ENCODE measurements at places on chromosomes 5 and 9. TPM values are rescaled to one million over a fixed set of nuclear protein-coding genes. Genes with fewer than 3 reads are reported as not detected.

The TAL2 gene
- not detected for total RNA-seq

The PRRT1B gene
- total RNA-seq = not detected

The PLPP7 gene
- total RNA-seq = 0.73 TPM

GRCh38 chr9:22913518-22913917, 466.9 kb downstream of the DMRTA1 start:
- DNase-seq = no peak
- no peak overlapping the region for H3K4me3 ChIP-seq
- H3K36me3 ChIP-seq = no peaks in the 10 kb centered on the region
- H3K27me3 ChIP-seq = no peaks in the 10 kb centered on the region

The PFN3 gene
- not detected for total RNA-seq

DNA sequence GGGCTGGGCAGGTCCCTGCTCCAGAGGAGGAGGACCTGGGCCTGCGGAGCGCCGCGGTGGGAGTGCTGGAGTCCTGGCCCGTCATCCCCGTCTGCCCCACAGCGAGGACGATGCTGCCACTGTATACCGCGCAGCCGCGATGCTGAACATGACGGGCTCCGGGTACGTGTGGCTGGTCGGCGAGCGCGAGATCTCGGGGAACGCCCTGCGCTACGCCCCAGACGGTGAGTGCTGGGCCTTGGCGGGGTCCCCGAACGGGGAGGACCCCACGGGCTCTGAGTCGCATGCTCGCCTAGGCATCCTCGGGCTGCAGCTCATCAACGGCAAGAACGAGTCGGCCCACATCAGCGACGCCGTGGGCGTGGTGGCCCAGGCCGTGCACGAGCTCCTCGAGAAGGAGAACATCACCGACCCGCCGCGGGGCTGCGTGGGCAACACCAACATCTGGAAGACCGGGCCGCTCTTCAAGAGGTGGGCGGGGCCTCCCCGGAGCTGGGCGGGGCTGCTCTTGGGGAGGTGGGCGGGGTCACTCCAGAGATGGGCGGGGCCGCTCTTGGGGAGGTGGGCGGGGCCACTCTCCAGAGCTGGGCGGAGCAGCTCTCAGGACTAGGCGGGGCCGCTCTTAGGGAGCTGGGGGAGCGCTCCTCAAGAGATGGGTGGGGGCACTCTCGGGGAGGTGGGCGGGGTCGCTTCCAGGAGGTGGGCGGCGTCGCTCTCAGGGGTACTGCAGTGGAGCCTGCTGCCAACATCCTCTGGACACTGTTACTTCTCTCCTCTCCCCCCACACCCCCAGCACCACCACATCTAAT, 13.1 kb downstream of the LRRC26 start:
- H3K4me3 ChIP-seq = no peak overlapping the region
- peaks cover 9% of the 10 kb centered on the region for H3K27me3 ChIP-seq
- DNase-seq = no peak
- H3K4me1 ChIP-seq = no peaks in the 10 kb centered on the region

DNA sequence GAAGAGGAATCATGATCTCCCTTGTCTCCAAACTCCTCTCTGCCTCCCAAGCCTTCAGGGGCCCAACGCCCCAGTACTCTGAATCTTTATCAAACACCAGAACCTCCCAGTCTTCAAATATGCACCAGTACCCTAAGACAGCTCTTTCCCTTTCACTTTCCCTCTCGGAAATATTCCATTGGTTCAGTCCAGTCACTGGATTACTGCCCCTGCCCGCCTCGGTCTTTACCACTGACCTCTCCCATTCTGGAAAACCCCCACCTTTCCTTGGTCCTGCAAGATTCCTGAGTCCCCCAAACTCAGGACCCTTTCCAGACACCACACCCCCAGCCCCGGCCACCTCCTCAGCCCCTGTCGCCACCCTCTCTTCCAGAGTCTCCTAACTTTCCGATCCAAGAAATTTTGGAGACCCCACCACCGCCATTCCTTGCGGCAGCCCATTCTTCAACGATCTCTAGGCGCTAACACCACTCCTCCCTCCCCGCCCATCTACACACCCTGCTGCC, 674 bp downstream of the C5orf15 start:
- H3K27me3 ChIP-seq = no peaks in the 10 kb centered on the region
- no peak for DNase-seq
- H3K27ac ChIP-seq = peak overlapping the region; percentile 97
- peak overlapping the region; percentile 98 for H3K4me3 ChIP-seq

GRCh38 chr5:56412601-56413379, 179.7 kb upstream of the ANKRD55 start:
- no peak overlapping the region for H3K4me3 ChIP-seq
- no peak for DNase-seq
- no peak overlapping the region for H3K27ac ChIP-seq
- H3K4me1 ChIP-seq = peaks cover 59% of the 10 kb centered on the region
- H3K27me3 ChIP-seq = no peaks in the 10 kb centered on the region

DNA sequence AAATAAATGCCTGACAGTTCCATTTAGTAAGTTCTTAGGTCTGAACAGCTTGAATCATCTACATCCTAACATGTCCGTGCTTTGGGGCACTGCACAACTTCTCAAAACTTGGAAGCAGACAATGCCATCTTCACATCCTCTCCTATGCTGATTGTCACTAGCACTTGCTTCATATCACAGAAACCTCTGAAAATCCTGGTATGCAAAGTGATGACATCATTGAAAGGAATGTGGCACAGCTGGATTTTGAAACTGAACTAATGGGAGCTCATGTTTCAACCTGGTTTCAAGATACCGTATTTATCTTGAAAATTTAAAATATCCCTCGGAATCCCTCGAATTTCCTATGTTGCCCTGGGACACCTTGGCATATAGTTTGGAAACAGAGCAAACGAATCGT, 490.2 kb upstream of the DAP start:
- no peak for DNase-seq
- H3K27ac ChIP-seq = no peak overlapping the region
- H3K27me3 ChIP-seq = peaks cover 3% of the 10 kb centered on the region
- H3K4me1 ChIP-seq = no peaks in the 10 kb centered on the region

- DNase-seq = peak; percentile 32
- H3K4me3 ChIP-seq = no peak overlapping the region
- H3K4me1 ChIP-seq = no peaks in the 10 kb centered on the region
- no peaks in the 10 kb centered on the region for H3K36me3 ChIP-seq
- H3K27ac ChIP-seq = no peak overlapping the region
Observed at GRCh38 chr9:113781896-113782295, 94.2 kb upstream of the ZNF618 start.

GRCh38 chr9:133605856-133606707, 3.1 kb downstream of the FAM163B start:
- H3K27ac ChIP-seq = no peak overlapping the region
- H3K4me3 ChIP-seq = no peak overlapping the region

DNA sequence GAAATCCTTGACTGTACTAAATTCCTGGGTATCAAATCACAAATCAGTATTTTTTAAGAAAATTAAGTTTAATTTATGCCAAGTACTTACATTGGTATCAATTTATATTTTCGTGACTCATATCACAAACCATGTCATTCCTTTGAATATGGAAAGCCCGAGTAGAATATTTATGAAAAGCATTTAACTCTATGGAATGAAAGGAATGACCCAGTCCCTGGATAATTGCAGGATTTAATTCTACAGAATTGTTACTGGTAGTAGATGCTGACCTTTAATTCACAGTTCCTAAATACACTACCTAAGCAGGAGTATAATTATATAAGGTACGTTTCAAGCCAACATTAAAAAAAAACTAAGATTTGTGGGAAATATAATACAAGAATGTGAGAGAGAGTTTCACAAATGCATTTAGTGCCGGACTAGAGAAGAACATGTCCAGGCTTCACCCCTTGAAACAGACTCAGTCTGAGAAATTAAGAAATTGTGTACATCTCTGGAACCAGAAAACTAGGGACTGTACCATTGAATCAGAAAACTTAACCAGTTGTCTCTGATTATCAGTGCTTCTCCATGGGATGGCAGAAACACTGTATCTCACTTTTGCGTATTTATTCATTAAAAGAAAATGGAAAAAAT, 28.5 kb upstream of the PLPPR1 start:
- H3K36me3 ChIP-seq = no peaks in the 10 kb centered on the region
- H3K27ac ChIP-seq = no peak overlapping the region
- no peak for DNase-seq
- H3K4me3 ChIP-seq = no peak overlapping the region
- no peaks in the 10 kb centered on the region for H3K27me3 ChIP-seq

DNA sequence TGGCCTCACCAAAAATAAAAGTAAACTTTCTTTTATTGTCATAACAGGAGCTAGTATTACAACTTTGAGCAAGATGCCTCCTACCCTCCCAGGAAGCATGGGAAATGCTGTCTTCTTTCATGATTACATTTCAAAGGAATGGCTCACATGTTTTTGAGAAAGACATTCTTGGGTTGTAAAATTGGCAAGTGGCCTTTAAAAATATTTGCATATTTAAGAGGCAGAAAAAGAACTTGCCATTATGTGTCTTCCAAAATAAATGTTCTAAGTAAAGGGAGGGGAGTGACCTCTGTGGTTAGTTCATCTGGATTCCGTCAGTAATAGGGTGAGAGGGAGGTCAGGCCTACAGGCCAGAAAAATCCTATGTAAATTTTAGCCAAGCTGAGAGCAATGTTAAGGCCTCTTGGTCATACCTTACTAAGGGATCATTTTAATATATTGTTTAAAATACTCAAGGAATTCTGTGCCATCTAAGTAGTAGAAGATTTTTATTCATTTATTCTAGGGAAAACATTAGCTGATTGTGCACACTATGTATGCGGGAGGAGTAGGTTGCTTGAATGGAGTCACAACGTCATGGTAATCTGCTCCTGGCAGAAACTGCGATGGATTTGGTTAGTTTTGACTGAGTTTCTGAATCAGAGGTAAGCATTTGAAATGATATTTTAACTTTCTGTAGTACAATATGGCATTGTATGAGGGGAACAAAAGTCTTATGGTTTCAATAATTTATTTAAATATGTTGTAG, 1485.7 kb upstream of the CDH9 start:
- peaks cover 21% of the 10 kb centered on the region for H3K4me1 ChIP-seq
- H3K27ac ChIP-seq = peak overlapping the region; percentile 60
- peaks cover 13% of the 10 kb centered on the region for H3K27me3 ChIP-seq
- DNase-seq = no peak

The GABRP gene
- not detected for total RNA-seq

The TRIM32 gene
- total RNA-seq = 33.8 TPM

DNA sequence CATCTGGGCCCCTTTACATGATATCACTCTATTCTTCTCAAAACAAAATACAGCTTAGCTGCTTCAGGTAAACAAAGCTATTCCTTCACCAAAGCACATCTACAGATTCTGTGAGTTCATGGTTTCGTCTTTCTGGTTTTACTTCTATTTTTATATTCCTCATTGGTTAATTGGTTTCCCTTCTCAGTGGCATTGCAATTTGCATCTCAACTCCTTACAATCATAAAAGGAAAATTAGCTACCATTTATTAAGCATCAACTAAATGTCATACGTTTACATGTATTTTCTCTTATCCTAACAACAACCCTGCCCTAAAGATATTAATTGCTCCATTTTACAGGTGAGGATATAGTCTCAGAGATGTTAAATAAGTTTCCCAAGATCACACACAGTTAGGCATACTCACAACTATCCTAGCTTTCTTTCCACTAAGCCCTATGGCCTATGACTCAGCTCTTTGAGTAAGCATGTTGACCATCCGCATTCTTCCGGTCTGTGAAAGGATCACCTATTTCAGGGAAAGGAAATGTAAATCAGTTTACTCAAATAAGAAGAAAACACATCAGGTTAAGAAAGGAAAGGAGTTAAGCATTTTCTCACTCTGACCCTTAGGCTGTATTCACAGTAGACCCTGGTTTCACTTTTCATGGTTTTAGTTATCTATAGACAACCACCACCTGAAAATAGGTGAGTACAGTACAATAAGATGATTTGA, 146.1 kb downstream of the CAAP1 start:
- H3K4me1 ChIP-seq = no peaks in the 10 kb centered on the region
- no peaks in the 10 kb centered on the region for H3K36me3 ChIP-seq
- H3K4me3 ChIP-seq = no peak overlapping the region

The PCDHA2 gene
- 0.99 TPM for total RNA-seq

DNA sequence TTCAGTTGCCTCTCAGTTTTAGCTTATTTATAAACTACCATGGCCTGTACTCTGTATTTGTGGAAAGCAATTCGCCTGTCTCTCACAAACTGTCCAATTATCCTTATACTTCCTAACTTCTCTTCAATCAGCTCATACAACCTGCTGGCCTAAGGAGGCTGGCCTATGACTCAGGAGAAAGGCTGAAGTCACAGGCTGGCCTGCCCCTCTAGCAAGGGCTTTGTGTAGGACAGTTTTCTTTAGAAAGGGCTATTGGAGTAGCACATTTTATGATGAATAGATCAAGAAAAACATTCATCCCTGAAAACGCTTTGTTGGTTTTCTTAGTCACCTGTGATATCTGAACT, 988.7 kb upstream of the ARRDC3 start:
- peaks cover 10% of the 10 kb centered on the region for H3K36me3 ChIP-seq
- no peaks in the 10 kb centered on the region for H3K4me1 ChIP-seq
- no peak for DNase-seq
- H3K27me3 ChIP-seq = no peaks in the 10 kb centered on the region

The CACFD1 gene
- total RNA-seq = 28.9 TPM

The PCDHA4 gene
- 12.8 TPM for total RNA-seq

DNA sequence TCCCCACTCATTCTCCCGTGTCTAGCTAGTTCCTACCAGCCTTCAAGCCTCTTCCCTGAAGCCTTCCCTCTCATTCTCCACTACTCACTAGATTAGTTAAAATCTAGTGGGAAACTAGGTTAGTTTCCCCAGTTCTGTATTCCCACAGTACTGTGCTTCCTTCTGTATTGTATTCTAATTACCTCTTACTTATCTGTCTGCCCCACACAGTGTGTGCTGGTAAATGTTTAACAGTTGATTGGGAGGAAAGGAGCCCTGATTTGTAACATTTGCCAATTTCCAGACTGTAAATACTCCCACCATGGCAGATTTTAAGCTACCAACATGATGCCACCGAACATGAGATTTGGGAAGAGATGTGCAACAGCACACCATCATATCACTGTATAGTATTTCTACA, 8.3 kb downstream of the KLHL3 start:
- no peaks in the 10 kb centered on the region for H3K27me3 ChIP-seq
- H3K36me3 ChIP-seq = no peaks in the 10 kb centered on the region
- H3K4me3 ChIP-seq = no peak overlapping the region
- peaks cover 3% of the 10 kb centered on the region for H3K4me1 ChIP-seq
- no peak for DNase-seq

The PPP1R26 gene
- total RNA-seq = 19.5 TPM

The FOXD1 gene
- total RNA-seq = 73.4 TPM

The SPTAN1 gene
- 355 TPM for total RNA-seq

The IGIP gene
- total RNA-seq = 4.1 TPM

Measured in osteocyte (in vitro differentiated cells).